Cardiac ventricle fibroblast (primary cell): ENCODE measurements at places on chromosomes 7 and 10. TPM values are rescaled to one million over a fixed set of nuclear protein-coding genes. Genes with fewer than 3 reads are reported as not detected.

Gene PTPRN2
- 3.9 and 4.5 TPM in 2 replicates for total RNA-seq

Gene CDC14C
- total RNA-seq, result not detected in 2 replicates

Gene HOXA2
- not detected in 2 replicates for total RNA-seq

Gene CALCR
- total RNA-seq, result not detected in 2 replicates

Gene CCDC126
- 6.4 and 9.2 TPM in 2 replicates for total RNA-seq

Gene GRID2IP
- total RNA-seq, result not detected in 2 replicates

Gene ARID5B
- total RNA-seq, result 53.5 and 62.0 TPM in 2 replicates

Gene ZNF107
- 1.9 and 3.3 TPM in 2 replicates for total RNA-seq

Gene VIPR2
- 0.06 TPM in 1 of 2 replicates, not detected in the other for total RNA-seq
